ENCODE measurements at places on chromosomes 1 and 21.

DNA sequence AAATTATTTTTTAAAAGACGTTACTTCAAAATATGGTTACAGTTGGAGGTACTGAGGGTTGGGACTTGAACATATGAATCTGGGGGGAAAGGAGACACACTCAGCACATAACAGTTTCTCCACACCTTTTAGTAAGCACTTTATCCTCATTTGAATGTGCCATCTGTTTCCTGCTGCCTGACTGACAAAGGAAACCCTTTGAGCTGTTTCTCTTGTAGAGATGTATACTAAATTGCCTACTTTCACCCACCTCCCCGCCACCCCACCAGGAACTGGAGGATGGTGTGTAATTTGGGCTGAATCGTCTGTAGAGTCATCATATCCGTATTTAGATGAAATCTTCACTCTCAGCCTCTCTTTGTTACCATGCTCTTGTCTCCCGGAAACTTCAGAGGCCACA, 108.1 kb downstream of the KAZN start:
- DNase-seq = no peak

- DNase-seq = no peak
Observed at GRCh38 chr1:30058970-30059369, 664.4 kb downstream of the MATN1 start.

GRCh38 chr1:26102526-26102925, 9.1 kb upstream of the PDIK1L start:
- DNase-seq = no peak

DNA sequence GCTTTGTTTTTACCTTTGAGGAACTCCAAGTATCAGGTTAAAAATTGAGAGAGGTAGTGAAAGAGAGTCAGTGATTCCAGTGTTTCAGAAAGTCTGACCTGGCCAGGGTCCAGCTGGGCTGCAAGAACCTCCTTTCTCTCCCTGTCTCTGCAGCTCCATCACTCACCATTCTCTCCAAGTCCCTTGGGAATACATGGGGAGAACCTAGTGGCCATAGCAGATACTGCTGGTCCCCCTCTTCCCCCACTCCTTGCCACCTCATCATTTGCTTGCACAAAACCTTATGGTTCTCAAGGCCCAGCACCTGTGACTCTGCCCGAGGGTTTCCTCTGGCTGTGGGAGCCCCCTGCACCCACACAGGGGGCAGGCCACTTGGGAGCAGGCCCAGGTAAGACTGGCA, 279.5 kb downstream of the KIF26B start:
- no peak for DNase-seq

DNA sequence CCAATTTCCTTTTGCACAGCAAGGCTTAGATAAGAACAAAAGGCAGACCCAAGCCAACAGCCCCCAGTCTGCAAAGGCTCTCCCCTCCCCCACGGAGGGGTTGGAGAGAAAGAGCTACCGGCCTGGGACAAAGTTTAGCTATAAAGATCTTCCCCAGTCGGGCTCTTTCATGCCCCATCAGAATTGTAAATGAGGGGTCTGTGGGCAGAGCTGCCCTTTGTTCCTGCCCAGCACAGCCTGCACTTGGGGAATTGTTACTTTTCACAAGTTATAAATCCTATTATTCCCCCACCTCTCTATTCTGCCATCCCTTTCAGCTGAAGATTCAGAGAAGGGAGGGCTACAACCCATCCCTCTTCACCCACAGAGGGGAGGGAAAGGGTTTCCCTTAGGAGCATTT, 3.5 kb downstream of the MYCL start:
- no peak for DNase-seq

DNA sequence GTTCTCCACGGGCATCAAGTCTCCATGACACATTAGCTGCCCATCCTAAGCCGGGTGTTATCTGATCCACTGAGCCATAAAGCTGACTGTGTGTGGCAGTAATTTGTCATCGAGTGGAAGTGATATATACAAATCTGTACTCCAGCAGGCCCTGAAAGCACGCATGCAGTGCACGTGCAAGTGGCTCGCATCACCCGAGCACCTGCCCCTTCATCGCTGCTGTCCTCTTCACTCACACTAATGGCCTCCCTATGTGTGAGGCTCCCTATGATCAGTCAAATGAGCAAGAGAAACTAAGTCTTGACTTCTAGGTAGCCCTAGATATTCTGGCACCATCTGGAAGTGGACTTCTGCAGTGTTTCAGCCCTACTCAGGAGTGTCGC, 248.6 kb downstream of the MATN1 start:
- DNase-seq = no peak

Data from right cardiac atrium (tissue), 5 donors.